ENCODE measurements at places on chromosomes 11 and 22.

- DNase-seq = no peak
These were observed 11.2 kb upstream of the CYTH4 start for GRCh38 chr22:37270928-37271650.

DNA sequence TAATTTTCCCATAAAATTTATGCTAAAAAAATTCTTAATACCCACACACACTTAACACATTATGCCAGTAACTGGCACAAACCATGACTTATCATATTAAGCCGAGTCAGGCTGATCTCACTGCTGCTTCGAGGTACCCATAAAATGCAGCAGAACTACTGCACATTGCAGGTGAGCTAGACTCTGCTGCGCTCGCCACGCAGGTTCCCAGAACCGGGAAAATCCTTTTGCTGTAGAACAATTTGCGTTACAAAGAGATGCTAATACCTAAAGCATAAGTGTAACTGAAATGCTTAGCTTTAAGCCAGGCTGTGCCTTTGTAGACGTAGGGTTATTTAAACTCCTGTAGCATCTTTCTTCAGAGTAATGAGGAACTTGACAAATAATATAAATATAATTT, 200.3 kb downstream of the MSANTD4 start:
- DNase-seq = no peak

- no peak for DNase-seq
These were observed 985.6 kb downstream of the BRD1 start for GRCh38 chr22:48841881-48842582.

DNA sequence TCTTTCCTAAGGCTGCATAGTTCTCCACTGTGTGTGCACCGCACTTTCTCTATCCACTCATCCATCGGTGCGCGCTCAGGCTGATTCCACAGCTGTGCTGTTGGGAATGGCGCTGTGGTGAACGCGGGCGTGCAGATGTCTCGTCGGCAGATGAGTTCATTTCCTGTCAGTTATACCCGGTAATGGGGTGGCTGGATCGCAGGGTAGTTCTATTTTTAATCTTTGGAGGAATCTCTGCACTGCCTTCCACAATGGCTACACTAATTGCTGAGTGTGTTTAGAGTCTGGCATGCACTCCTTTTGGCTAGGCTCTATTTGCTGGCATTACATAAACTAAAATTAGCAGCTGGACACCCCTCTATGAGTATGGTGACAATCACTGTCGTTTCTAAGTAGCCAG, 27.9 kb upstream of the KRTAP5-7 start:
- no peak for DNase-seq

GRCh38 chr11:33227578-33228261, 29.5 kb upstream of the HIPK3 start:
- DNase-seq = no peak

DNA sequence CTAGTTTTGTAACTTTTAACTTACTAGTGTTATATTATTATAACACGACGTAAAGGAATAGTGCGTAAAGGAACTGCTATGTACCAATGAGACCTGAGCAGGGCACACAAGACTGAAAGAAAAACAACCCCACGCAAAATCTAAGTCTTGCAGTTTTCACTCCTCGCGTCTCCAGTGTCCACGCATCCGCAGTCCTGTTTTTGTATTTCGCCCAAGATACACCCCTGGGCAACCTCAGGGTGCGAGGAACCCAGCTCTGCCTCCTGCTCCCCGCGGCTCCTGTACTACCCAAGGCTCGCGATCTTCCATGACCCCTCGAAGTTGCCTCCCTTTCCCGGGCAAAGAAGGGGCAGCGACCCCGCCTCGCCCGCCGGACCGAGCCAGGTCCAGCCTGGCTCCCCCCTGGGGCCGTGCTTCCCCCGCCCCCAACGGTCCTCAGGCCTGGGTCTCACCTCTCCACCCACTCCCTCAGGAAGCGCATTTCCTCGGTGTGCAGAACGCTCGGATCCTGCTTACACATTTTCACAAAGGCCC, 393 bp downstream of the ST13 start:
- no peak for DNase-seq

DNA sequence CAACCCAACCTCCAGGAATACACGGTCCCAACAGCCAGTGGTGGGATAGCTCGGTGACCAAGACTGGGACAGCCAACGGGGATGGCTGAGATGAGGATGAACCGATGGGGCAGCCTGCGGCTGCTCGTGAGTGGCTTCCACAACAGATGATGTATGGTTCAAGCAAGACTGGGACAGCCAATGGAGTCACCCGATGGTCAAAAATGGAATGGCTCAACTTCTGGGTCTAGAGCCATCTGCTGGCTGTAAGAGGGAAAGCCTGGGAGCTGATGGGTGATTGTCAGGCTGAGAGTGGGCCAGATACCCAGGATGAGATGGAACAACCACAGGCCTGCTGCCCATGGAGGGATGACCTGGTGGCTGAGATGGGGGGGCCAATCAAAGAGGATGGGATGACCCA, 35.5 kb downstream of the SYT7 start:
- no peak for DNase-seq

- DNase-seq = no peak
These were observed 33.2 kb upstream of the CCDC89 start for GRCh38 chr11:85718991-85719807.

DNA sequence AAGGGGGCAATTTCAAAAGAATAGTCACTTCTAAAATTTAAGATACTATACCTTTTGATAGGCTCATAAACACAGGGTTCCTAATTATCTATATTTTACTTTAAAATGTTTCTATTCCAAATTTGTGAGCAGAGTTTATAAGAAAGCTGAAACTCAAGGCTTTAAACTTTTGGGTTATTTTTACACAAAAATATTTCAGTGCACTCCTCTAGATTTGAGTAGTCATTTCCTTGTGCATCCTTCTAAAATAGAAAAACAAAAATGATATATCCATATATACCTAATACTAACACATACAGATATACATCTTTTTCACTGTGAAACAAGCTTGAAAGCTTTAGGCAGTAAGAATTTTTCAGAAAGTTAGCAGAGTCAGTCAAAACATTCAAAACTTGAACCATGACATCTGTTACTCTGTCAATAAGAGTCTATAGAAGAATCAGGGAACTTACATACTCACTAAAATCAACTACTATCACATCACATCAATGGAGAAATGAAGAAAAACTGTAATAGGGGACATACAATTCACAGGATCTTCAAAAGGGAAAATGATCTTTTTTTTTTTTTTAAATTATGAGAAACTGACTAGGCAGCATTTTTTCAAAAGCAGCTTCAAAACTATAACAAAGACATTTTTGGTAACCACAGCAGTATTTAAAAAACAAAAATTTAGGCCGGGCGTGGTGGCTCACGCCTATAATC, 5.1 kb downstream of the PHF21A start:
- no peak for DNase-seq

DNA sequence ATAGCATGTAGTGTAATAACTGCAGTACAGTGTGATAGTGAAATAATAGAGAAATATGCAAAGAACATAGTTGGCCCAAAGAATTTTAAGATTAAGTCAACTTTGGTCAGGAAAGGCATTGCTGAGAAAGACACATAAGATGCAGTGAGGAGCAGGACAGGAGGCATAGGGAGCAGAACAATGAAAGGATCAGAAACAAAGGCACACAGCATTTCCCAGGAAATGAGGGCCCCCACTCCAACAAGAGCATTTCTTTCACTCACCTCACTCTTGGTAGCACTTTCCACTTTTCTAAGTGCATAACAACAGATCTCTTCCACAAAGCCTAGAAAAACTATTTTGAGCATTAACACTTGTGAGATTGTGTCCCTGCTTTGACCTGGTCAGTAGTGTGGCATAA, 238.4 kb upstream of the FAT3 start:
- no peak for DNase-seq

DNA sequence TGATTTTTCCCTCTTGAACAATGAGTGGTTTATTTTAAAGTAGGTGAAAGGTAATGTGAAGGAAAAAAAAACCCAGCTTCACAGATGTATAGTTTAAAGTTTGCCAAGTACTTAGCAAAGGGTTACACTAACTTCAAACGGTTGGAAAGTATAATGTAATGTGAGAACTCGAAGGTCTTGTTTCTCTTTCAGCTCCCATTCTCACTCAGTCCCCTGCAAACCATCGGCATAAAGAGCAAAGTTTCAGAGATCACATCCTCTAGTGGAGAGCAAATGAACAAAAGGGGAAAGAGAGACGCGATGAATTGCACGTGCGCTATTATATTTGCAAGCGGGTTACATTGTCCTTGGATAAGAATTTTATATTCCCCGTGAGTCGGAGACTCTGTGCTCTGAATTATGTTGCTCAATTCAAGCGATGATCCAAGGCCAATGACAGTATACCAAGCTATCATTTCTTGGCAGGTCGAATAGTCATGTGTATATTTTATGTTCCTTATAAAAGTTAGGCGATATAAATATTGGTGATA, 37.6 kb upstream of the BIRC3 start:
- no peak for DNase-seq

GRCh38 chr11:73760679-73761402, at the start of gene RAB6A:
Gene RAB6A, minus strand, starts transcription at chr11:73761074. Its CDS starts 439 bp downstream, at chr11:73760635.
- DNase-seq = peak; percentile 100

DNA sequence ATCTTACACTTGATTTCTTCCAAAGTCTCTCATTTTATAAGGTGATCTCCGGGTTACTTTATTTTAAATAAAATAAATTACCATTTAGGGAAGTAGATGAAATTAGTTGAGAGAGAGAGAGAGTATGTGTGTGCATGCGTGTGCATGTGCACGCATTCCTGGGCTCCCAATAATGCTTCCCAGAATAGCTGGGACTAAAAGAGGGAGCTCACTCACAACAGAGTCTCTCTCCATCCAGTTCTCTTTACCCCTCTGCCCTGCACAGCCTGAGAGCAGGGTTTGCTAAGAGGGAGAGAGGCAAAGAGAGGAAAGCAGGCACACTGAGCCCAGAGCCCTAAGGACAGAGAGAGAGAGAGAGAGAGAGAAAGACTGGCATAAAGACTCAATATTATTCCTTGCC, 11.3 kb upstream of the TRIM44 start:
- no peak for DNase-seq

DNA sequence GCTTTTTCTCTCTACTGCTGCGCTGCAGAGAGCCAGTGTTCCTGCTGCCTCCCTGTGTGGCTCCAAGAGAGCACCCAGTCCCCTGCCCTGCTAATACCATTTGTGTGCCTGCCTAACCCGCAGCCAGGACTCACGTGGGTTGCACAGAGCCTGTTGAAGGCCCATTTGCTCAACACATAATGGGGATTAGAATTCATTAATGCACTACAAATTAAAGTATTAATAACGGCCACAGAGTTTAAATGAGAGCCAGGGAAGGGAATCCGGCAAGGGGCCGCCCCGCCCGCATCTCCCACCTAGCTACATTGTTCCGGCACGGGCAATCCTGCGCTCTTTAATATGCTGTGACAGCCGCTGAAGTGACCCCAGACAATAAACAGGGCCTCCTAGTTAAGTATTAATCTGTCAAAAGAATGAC, 211.3 kb downstream of the NXPE2 start:
- no peak for DNase-seq

- no peak for DNase-seq
These were observed 217.0 kb downstream of the NAV2 start for GRCh38 chr11:19929655-19930054.

- DNase-seq = no peak
These were observed 33.8 kb downstream of the TNRC6B start for GRCh38 chr22:40211476-40212054.

DNA sequence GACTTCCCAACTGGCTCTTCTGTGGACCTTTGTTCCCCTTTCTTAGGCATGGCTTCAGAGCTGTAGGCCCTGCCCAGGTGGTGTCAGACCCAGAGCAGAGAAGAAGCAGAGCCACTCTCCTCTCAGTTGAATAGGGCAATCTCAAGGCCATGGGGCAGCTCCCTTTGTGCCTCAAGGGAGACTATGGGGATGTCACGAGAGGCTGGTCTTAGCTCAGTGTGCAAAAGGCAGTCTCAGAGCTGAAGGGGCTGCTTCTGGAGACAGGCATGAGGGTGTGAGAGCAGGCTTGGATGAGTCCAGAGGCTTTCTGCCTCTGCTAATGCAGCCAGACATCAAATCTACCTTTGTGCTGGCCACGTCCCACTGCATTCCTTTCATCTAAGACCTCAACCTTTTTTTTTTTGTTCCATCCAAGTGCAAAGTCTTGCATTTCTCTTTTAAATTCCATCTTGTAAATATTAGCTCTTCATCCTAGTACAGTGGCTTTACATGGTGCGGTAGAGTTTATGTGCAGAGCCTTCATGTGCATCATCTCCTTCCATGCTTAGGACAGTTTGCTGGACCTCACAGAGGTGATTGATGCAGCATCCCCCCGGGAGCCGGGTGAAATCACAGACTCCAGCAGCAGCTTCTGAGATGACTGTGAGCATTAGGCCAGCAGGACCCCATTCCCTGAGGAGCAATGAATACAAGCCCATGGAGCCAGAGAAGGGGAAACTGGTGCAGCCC, 34.2 kb upstream of the FCHSD2 start:
- DNase-seq = no peak

DNA sequence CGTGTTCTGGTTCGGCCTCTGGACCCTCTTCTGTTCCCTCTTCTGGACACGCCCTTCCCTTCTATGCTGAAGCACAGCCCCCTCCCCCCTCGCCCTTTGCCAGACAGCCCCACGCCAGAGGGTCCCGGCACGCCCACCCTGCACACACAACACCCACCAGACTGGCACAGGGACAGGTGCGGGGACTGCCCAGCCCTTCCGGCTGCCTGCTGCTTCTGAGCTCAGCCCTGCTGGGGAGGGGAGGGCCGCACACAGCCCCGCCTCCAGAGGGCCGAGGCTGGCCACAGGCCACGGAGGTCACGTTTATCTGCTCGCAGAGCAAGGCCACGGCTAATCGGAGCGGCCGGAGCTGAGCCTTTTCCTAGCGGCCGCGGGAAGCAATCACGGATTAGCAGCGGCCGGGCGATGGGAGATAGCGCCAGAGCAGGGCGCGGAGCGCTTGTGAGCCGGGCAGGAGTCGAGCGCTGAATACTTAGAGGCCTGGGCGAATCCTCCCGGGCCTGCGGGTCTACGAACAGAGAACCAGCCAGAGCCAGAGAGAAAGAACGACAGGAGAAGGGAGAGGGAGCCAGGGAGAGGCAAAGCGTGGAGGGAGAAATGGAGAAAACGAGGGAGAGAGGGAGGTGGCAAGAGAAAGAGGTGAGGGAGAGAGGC, 21.5 kb downstream of the OTUB1 start:
- no peak for DNase-seq

DNA sequence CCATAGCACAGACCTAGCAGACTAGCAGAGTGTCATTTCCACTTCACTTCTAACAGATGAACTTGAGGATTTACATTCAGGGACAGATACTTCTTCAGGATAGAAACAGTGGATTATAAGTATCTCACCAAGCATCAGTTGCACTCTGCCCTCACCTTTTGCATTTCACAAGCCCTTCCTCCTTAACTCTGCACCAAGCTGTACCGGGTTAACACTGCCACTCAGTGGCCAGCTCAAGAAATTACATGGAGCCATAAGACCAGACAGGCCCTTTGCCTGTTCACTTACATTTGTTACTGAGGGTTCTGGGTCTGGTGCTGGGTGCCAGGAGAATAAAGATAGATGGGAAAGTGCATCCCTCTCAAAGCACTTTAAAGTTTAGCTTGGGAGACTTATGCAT, 309.8 kb downstream of the SHANK2 start:
- DNase-seq = no peak

GRCh38 chr22:23272834-23273233, 92.5 kb downstream of the BCR start:
- DNase-seq = no peak

Data from hematopoietic multipotent progenitor cell treated with erythropoietin and hydrocortisone succinate and interleukin-3 and kit ligand, for 17 days (in vitro differentiated cells).